ENCODE measurements at places on chromosomes 5 and 9.

DNA sequence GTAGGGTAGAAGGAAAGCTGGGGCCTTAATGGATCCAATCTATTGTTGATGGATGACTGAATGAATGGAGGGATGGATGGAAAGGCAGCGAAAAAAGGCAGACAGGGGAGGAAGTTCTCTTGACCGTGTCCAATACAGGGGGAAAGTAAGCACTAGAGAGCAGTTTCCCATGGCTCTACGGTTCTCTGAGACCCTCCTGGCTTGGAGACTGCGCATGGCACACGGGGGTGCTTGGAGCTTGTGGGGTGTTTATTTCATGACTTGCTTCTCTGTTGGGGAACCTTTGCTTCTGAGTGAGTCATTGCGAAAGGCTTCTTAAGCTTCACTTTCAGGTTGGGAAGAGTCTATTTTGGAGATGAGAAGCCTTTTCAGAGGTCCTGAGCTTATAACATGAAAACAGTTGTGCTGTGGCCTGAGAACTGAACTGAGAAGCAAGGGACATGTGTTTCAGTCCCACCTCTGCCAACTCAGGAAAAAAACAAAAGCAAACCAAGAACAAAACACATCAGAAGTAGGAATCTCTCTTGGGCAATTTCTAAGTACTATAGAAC, 12.8 kb upstream of the TEX48 start:
- DNase-seq: no peak

DNA sequence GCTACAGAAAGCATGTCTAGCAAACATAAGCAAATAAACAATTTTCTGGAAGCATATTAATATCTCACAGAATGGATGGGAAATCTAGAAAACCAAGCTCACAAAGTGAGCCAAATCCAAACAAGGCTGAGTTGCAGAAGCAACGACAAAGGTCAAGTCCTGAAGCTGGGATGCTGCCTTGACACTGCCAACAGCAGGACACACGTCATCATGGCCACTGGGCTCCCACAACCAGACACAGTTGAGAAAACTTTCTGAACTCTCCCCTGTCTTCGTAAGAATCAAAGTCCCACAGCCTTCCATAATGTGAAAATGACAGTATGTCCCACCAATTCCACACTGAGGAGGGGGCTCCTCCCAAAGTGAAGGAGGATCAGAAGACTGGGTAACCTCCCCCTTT, 37.6 kb downstream of the EPB41L4A start:
- DNase-seq: no peak

- DNase-seq: no peak
Observed at GRCh38 chr5:150266871-150267291, 22.7 kb downstream of the CAMK2A start.

DNA sequence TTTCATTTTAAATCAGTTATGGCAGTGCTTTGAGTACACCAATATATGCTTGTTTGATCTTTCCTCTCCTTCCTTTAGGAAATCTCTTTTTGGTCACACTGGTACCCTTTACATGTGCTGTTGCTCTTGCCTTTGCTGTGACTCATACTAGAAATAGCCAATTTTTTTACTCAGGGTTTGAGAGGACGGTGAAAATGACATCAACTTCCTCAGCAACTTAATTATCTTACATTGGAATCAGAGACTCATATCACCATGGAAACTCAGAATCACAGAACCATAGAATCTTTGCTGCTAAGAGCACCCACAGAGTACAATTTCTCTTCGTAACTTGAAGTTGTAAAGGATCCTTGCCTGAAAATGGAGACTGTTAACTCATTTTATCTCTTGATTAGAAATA, 13.8 kb upstream of the ZNF300 start:
- DNase-seq: no peak

- DNase-seq: peak; percentile 53
Observed at GRCh38 chr5:119315516-119315949, 40.3 kb upstream of the TNFAIP8 start.

GRCh38 chr9:135076143-135076875, 11.2 kb upstream of the OLFM1 start:
- DNase-seq: no peak

DNA sequence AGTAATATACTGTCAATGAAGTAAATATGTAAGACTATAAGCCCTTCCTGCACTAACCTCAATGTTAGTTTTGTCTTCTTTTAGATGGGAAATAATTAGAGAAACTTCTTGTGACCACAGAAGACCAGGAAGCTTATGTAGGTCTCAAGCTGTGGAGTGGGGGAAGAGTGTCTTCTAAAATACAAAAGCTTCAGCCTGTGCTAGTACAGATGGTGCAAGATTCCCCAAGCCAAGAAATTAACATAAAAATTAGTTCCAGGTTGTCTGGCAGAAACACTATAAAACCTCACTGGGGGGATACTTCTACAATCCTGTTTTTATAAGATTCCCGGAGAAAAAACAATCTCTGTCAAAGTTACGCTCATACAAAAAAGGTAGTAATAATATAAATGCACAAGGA, 103.6 kb downstream of the FNBP1 start:
- DNase-seq: no peak

DNA sequence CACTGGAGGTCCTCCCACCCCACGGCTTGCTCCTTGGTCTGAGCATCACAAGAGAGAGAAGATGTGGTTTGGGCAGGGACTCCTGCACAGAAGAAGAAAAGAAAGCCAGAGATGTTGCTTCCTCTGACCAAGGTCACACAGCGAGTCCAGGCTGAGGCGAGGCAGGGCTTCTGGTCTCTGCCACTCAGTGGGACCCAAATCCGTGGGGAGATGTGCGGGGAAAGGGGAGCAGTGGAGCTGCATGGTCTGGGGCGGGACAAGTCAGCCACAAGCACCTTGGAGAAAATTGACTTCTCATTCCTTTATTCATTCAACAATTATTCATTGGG, 150.9 kb downstream of the C9orf50 start:
- no peak for DNase-seq

DNA sequence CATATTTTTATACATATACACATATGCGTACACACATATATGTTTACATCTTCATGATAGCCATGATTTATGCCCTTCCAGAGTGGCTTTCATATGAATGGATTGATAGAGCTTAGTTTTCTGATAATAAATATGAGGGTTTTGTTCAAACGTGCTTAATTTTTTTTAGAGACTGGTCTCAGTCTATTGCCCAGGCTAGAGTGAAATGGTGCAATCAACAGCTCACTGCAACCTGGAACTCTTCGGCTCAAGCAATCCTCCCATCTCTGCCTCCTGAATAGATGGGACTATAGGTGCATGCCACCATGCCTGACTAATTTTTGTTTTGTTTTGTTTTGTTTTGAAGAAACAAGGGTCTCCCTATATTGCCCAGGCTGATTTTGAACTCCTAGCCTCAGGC, 48.6 kb upstream of the ZSWIM6 start:
- DNase-seq: no peak

DNA sequence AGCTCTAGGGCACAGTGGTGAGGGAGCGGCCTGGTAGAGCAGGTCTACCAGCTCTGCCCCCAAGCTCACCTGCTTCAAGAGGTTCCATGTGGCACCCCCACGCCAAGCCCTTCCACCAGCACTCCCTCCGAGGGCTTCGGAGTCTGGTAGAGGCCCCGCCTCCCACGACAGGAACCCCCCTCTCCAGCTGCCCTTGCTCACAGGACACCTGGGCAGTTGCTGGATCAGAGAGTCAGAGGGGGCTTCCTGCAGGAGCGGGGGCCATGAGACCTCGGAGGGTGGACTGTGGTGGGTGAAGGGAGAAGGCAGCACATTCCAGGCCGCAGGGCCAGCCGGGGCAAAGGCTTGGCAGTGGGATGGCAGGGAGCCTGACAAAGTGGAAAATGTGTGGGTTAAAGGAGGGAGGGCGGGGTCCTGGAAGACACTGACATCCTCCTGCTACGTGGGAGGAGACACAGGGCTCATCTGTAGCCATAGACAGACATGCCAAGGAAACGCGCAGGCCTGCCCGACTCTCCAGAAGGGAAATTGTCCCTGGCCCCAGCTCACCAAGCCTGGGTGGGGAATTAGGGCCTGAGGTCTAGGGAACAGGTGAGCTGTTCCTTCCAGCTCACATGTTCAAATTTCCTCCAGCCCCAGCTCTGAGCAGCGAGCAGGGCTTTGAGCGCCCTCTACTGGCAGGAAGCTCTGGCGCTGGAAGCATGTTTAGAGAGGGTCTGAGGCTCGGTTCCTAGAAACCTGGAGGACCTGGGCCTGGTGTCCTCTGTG, 74.2 kb downstream of the NTNG2 start:
- peak; percentile 81 for DNase-seq

- DNase-seq: no peak
Observed at GRCh38 chr9:37565661-37566618, 10.2 kb downstream of the FBXO10 start.

- no peak for DNase-seq
Observed at GRCh38 chr9:6656614-6657300, 11.2 kb upstream of the GLDC start.

DNA sequence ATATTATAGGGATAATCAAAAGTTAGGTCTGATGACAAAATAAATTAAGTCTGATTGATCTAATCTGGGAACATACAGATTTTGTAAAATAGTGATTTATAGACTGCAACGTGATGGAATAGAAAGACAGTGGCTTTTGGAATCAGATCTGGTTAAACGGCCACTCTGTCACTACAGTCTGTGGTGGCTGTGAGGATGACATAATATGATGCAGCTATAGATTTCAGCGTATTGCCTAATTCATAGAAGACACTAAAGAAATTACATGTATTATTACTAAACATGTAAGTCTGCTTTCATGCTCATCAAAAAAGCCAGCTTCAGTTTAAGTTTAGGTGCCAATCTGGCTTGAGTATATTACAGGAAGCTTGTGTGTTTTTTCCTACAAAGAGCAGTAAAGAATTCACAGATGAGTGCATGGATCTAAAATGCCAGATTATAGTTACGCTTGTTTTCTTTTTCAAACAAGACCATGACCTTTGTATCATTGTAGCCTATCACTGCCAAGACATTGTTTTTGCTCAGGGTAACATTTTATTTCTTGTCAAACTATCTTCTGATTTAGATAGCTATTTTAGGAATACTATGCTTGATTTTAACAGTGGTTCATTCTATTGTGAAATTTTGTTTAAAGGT, 25.7 kb downstream of the CPEB4 start:
- DNase-seq: no peak

GRCh38 chr5:159231167-159231566, 21.8 kb upstream of the RNF145 start:
- DNase-seq: no peak

- DNase-seq: no peak
Observed at GRCh38 chr5:157989296-157989695, 130.4 kb upstream of the CLINT1 start.
